Activated CD4-positive, alpha-beta T cell treated with anti-CD3 and anti-CD28 coated beads for 24 hours (primary cell): ENCODE measurements at places on chromosomes 2 and 18.

- no peak for DNase-seq
Observed at GRCh38 chr2:221792971-221793521, 220.9 kb upstream of the EPHA4 start.

DNA sequence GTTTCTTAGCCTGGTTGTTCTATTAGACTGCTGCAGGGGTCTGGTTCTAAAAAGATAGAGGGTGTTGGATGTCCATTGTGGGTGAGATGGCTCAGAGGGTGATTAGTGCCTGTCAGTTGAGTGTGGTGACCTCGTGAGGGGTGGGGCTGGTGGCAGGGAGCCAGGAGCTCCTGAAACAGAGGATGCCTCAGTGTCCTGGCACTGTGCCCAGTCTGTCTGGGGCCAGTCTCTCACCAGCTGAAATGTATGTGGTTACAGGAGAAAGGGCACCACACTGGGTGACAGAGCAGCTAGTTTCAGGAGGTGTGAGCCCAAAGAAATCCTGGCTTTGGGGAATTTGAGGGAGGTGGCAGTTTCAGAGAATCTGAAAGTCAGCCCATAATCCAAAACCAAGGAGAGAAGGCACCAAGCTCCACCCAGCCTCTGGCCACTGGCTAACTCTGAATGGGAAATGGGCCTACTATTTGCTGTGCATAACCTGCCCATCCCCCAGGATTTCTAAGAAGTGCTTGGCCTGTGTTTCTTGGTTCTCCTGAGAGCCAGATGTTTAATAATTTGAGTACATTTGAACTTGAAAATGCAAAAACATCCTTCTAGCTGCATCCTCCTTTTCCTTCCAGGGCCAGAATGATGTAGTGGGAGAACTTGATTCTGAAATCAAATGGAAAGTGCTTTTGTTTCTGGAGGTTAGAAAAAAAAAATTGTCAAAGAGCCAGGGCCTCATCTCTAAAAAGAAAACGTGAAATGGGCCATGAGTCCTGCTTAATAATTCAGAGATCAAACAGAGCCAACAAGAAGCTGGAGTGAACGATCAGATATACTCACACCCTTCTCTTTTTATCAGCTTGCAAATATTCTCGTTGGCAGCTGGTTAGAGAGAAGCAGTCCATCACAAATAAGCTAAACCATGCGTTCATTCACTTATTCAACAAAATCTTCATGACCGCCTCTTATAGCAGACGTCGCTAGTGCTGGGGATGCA, 92.3 kb downstream of the B3GNT2 start:
- no peak for DNase-seq

DNA sequence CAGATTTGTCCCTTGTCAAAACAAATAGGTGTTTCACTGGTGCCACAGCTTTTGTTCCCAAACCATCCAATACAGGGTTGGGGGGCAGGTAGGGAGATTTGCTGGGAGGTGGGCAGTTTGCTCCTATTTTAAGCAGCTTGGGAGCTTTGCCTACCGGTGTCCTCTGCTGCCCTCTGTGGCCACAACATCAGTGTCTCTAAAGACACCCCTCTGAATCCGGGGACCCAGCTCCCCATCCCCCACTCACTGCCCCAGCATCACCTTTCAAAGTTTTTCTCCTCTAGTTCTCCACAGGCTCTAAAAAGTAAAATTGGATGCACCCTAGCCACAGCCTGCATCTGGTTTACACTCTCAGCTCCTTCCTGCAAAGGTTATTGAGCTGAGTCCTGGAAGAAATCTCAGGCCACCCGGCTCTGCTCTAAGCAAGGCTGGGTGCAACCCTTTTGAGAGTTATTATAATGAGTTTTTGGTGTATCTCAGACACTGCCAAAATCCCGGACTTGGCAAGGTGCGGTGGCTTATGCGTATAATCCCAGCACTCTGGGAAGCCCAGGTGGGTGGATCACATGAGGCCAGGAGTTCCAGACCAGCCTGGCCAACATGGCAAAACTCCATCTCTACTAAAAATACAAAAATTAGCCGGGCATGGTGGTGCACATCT, 2.9 kb upstream of the EPAS1 start:
- DNase-seq: no peak

DNA sequence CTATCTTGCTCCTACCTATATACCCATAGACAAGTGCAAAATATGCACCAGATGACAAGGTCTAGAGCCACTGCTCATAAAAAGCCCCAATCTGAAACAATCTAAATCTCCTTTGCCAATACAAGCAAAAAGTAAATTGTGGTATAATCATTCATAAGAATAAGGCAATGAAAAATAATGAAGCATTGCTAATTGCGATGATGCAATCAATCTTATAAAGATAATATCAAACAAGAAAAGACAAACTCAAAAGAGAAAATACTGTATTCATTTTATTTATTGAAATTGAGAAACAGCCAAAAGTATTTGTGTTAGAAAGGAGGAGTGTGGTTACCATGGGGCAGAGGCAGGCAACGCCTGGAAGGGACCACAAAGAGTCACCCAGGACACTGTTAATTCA, 175.9 kb upstream of the GYPC start:
- no peak for DNase-seq

GRCh38 chr2:50571278-50571677, 460.7 kb downstream of the NRXN1 start:
- DNase-seq: no peak
